Lung (tissue), 17 donors: ENCODE measurements at places on chromosomes 16 and 17. TPM values are rescaled to one million over a fixed set of nuclear protein-coding genes. Genes with fewer than 3 reads are reported as not detected.

TPSB2 gene
- polyA plus RNA-seq, result 12.9 TPM

CACNA1G gene
- polyA plus RNA-seq, result 0.18 TPM

CFAP97D1 gene
- polyA plus RNA-seq, result 0.01 TPM

OTOP3 gene
- not detected for polyA plus RNA-seq

ARHGAP44 gene
- 12.1 TPM for polyA plus RNA-seq

DNA sequence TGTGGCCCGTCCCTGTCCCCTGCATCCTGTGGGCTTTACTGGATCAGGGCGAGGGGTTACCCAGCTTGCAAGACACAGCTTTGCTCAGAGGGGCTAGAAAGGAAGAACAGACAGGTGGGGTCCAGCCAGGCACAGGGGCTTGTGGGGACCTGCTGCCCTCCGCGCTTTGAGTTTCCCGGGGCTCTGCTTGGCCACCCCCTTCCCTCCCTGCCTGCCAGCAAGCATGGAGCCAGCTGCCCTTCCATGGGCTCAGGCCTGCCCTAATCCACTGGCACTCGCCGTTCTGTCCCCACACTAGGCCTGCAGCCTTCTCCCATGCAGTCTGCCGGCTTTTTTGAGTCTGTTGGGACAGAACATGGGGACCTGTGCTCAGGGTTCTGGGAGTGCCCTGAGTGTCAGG is 3.4 kb downstream of the SNN start:
- peaks cover 51% of the 10 kb centered on the region for H3K4me1 ChIP-seq
- no peak overlapping the region for H3K4me3 ChIP-seq
- no peak for DNase-seq
- no peaks in the 10 kb centered on the region for H3K27me3 ChIP-seq

DNA sequence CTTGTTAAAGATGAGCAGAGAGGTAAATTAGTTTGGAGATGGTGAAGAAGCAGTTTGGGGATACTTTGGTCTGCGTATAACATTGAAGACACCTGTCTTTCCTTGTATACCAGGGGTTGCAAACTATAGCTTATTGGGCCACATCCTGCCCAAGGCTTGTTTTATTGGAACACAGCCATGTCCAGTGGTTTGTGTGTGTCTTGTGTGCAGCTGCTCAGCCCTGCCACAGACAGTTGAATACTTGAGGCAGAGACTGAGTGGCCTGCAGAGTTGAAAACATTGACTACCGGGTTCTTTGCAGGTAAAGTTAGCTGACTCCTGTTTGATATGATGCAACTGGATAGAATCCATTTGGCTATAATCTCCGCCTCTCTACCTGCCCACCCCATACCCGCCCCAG is 224.4 kb downstream of the PRKCA start:
- no peaks in the 10 kb centered on the region for H3K36me3 ChIP-seq
- H3K27me3 ChIP-seq, result no peaks in the 10 kb centered on the region
- DNase-seq, result no peak
- H3K4me1 ChIP-seq, result peaks cover 12% of the 10 kb centered on the region
- H3K27ac ChIP-seq, result no peak overlapping the region
- H3K4me3 ChIP-seq, result no peak overlapping the region

GRCh38 chr16:3023415-3023668 is 400 bp downstream of the HCFC1R1 start:
- peaks cover 5% of the 10 kb centered on the region for H3K27me3 ChIP-seq
- no peak for DNase-seq
- no peaks in the 10 kb centered on the region for H3K4me1 ChIP-seq
- H3K27ac ChIP-seq, result peak overlapping the region; percentile 96
- H3K36me3 ChIP-seq, result peaks cover 21% of the 10 kb centered on the region

- H3K36me3 ChIP-seq, result no peaks in the 10 kb centered on the region
- no peaks in the 10 kb centered on the region for H3K27me3 ChIP-seq
- DNase-seq, result no peak
- no peak overlapping the region for H3K27ac ChIP-seq
- H3K4me3 ChIP-seq, result no peak overlapping the region
Measured at GRCh38 chr16:82947698-82948097, 320.9 kb downstream of the CDH13 start.

DNA sequence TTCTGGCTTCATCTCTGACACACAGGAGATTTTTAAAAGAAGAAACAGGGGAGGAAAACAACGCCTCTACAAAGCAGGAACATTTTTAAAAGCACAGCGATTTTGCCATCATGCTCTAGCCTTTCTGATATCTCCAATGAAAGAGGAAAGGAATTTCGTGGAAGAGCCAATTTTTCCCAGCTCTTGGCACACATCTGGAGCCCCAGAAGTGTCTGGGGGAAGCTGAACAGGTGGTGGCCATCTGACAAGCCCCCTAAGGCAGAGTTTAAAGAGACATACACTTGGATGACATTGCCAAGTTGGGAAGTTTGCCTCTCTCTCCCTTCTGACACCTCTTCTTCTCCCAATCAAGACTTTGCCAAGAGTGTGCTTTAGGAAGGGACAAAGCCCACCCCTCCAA is 82.1 kb downstream of the CCT6B start:
- H3K27ac ChIP-seq, result no peak overlapping the region
- no peak overlapping the region for H3K4me3 ChIP-seq
- DNase-seq, result peak; percentile 71
- H3K36me3 ChIP-seq, result no peaks in the 10 kb centered on the region
- peaks cover 11% of the 10 kb centered on the region for H3K4me1 ChIP-seq
- no peaks in the 10 kb centered on the region for H3K27me3 ChIP-seq

- no peak for DNase-seq
- H3K36me3 ChIP-seq, result peaks cover 6% of the 10 kb centered on the region
- no peak overlapping the region for H3K4me3 ChIP-seq
- no peak overlapping the region for H3K27ac ChIP-seq
Measured at GRCh38 chr16:89697616-89698331, 3.7 kb downstream of the SPATA2L start.

DNA sequence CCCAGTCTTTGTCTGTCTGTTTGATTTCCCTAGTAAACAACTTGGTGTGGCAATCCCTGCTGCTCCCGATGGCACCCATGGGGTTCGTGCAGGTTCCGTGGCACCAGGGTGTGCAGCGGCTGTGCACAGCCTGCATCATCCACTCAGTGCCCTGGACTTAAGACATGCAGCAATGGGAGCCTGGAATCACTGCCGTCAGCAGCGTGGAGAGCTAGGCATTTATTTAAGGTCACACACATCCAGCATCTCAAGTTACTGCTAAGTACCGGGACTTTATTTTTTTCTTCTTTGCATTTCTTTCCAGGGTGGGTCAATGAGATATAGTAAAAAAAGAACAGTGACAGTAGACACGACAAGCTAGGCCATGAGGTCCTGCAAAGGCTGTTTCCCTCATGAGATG is 2.8 kb downstream of the DHRS7C start:
- no peaks in the 10 kb centered on the region for H3K27me3 ChIP-seq
- no peak overlapping the region for H3K4me3 ChIP-seq
- H3K4me1 ChIP-seq, result no peaks in the 10 kb centered on the region
- DNase-seq, result no peak
- H3K36me3 ChIP-seq, result no peaks in the 10 kb centered on the region
- H3K27ac ChIP-seq, result no peak overlapping the region

DNA sequence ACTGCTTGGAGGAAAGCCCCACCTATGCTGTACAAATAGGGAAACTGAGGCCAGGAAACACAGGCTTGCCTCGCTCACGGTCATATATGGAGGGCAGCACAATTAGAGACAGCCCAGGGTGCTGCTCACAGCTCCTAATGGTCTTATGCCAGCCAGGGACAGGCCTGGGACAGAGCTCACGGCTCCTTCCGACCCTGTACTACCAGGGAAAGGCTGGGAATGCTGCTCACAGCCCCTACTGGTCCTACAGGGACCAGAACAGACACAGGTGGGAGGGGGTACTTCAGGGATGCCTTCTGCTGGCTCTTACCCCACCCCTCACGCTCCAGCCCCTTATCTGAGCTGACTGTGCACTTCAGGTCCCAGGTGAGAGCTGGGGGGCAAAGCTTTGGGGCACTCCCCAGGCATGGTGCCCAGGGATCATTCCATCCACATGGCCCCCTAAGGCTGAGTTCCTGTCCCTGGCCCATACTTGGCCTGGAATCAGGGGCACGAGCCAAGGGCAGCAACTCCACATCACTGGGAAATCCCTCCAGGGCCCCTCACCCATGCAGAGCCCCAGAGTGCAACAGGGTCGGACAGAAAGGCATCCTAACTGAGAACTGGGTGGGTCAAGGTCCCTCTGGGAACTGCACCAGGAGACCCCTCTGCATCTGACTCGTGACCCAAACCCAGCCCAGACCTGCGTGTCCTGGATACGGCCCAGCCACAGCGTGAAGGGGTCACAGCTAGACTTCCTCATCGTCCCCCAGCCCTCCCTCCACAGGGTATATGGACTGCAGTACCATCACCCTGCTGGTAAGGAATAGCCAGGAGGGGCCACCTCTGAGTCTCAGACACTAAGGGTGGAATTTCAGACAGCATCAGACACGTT is 5.9 kb downstream of the RHBDF1 start:
- H3K36me3 ChIP-seq, result peaks cover 10% of the 10 kb centered on the region
- H3K27me3 ChIP-seq, result no peaks in the 10 kb centered on the region
- no peak for DNase-seq
- H3K27ac ChIP-seq, result no peak overlapping the region
- H3K4me1 ChIP-seq, result peaks cover 4% of the 10 kb centered on the region
- no peak overlapping the region for H3K4me3 ChIP-seq

GRCh38 chr17:8494506-8495111 is 58.9 kb downstream of the NDEL1 start:
- no peak for DNase-seq
- H3K27ac ChIP-seq, result no peak overlapping the region
- H3K4me3 ChIP-seq, result no peak overlapping the region

GRCh38 chr17:42132941-42133340 is 10.3 kb downstream of the HSPB9 start:
- peak overlapping the region; percentile 62 for H3K27ac ChIP-seq
- H3K27me3 ChIP-seq, result no peaks in the 10 kb centered on the region
- no peaks in the 10 kb centered on the region for H3K36me3 ChIP-seq
- peaks cover 16% of the 10 kb centered on the region for H3K4me1 ChIP-seq
- H3K4me3 ChIP-seq, result no peak overlapping the region

DNA sequence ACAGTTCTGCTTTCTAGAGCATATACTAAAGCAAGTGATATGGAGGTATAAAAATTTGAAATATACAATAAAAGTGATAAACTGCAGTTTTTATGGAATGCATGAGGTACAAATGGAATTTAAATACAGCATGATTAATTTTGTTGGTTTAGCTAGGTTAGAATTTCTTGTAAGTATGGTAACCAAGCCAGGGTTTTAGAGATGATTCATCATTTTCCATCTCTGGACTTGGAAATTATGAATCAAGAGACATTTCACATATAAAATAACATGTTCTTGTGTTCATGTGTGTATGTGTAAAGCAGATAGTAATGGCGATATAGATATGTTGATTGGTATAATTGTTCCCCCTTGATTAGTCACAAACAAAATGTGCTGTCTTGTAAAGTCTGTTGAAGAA is 1219.8 kb downstream of the CDH8 start:
- no peak overlapping the region for H3K27ac ChIP-seq
- no peaks in the 10 kb centered on the region for H3K4me1 ChIP-seq
- H3K27me3 ChIP-seq, result no peaks in the 10 kb centered on the region
- no peaks in the 10 kb centered on the region for H3K36me3 ChIP-seq
- DNase-seq, result no peak
